H7 (cell line): ENCODE measurements at places on chromosomes 5 and 9. TPM values are rescaled to one million over a fixed set of nuclear protein-coding genes. Genes with fewer than 3 reads are reported as not detected.
A peak's percentile ranks its signal among the peaks of the same experiment; 100 is the strongest.

- no peak for DNase-seq
Observed at GRCh38 chr5:77171141-77171910, 39.2 kb upstream of the PDE8B start.

DNA sequence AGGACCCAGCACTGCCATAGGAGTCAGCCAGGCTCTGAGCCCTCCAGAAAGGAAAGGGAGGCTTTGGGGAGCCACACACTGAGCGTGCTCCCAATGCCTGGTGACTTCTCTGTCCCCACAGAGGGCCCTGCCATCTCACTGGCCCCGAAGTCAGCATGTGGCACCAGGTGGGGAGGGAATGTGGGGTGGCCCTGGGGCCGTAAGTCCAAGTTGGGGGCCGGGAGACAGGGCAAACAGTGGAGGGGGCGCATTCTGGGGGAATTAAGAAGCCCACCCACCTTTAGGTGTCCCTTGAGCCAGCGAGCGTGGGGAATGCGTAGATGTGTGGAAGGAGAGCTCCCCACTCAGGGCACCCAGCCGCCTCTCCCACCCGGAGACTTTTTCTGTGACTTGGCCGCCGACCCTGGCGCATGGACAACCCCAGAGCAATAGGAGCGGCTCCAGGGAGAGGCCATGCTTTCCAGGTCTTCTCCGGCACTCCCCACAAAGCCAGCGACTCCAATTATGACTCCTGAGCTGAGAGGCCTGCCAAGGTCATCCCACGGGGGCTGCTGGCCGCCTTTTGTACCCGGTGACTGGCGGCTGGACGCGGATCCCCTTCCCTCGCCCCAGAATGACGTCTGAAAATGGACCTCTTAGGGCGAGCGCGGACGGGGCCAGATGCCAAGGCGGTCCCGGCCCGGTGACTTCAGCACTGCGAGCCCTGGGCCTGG lies 9.8 kb downstream of the IRX1 start:
- peak; percentile 71 for DNase-seq

- no peak for DNase-seq
Observed at GRCh38 chr5:127876384-127876783, 173.2 kb downstream of the CCDC192 start.

- DNase-seq = no peak
Observed at GRCh38 chr5:66002415-66002814, 76.0 kb downstream of the ERBIN start.

CMBL gene
- total RNA-seq = 5.2 and 5.3 TPM in 2 replicates

GPSM1 gene
- total RNA-seq = 17.3 and 22.2 TPM in 2 replicates
